ENCODE measurements at places on chromosomes 13 and 19.

GRCh38 chr13:99327761-99328160 lies 20.6 kb upstream of the GPR183 start:
- no peak for DNase-seq

GRCh38 chr13:113981611-113982295 lies 7.9 kb upstream of the C13orf46 start:
- no peak for DNase-seq

GRCh38 chr13:52597676-52598075 lies 44.6 kb upstream of the HNRNPA1L2 start:
- DNase-seq, result no peak

GRCh38 chr13:20684546-20684945 lies 19.0 kb upstream of the IL17D start:
- no peak for DNase-seq

DNA sequence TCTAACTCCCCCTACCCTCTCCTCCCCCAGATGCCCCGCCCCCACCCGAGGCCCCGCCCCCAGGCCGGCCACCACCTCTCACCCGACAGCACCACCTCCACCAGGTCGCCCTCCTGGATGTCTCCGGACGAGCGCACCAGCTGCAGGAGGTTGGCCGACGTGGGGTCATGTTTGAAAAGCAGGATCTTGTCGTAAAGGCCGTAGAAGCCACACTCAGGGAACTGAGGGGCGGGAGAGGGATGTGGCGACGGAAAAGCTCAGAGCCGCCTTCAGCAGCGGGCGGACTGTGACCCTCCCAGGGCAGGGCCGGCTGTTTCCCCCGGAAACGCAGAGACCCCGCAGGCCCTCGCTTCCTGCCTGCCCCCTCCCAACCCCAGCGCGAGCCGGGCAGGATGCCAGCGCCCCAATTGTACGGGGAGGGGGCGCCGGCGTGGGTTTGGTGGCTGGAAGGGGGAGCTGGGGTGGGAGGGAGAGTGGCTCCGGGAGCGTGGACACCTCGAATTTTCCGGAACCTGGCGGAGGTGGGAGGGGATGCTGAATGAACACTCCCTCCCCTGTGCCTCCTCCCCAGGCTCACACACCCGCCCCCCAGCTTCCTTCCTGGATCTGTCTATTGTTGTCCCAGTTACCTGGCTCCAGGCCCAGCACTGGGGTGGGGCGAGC lies 3.0 kb downstream of the PRKD2 start:
- peak; percentile 61 for DNase-seq

DNA sequence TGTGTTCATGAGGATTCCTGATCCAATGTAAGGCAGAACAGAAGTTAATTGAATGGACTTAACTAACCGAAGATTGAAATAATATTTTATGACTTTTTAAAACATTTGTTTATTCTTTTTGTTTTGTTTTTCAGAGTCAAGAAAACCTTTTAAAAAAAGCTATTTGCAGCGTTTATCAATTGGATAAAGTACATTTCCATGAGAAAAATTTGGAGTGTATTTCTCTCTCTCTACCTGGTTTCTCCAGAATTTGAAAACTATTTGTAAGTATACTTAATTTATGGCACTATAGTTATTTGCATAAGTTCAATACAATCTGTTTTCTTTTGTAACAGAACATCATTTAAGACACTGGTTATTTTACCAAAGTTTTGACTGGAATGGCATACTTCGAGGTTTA lies 208.0 kb upstream of the UBL3 start:
- DNase-seq, result no peak

- no peak for DNase-seq
Observed at GRCh38 chr19:13652810-13653590, 111.3 kb upstream of the MRI1 start.

- no peak for DNase-seq
Observed at GRCh38 chr13:39603424-39603947, 493 bp upstream of the LHFPL6 start.

GRCh38 chr13:77544758-77545338 lies 9.3 kb downstream of the SCEL start:
- no peak for DNase-seq

- no peak for DNase-seq
Observed at GRCh38 chr19:31668921-31669320, 319.7 kb upstream of the TSHZ3 start.

- DNase-seq, result no peak
Observed at GRCh38 chr13:85693889-85694511, 105.2 kb downstream of the SLITRK6 start.

Data from anterior cingulate cortex (tissue), 58 donors.